ENCODE measurements at places on chromosomes 11 and 22. TPM values are rescaled to one million over a fixed set of nuclear protein-coding genes. Genes with fewer than 3 reads are reported as not detected.

DNA sequence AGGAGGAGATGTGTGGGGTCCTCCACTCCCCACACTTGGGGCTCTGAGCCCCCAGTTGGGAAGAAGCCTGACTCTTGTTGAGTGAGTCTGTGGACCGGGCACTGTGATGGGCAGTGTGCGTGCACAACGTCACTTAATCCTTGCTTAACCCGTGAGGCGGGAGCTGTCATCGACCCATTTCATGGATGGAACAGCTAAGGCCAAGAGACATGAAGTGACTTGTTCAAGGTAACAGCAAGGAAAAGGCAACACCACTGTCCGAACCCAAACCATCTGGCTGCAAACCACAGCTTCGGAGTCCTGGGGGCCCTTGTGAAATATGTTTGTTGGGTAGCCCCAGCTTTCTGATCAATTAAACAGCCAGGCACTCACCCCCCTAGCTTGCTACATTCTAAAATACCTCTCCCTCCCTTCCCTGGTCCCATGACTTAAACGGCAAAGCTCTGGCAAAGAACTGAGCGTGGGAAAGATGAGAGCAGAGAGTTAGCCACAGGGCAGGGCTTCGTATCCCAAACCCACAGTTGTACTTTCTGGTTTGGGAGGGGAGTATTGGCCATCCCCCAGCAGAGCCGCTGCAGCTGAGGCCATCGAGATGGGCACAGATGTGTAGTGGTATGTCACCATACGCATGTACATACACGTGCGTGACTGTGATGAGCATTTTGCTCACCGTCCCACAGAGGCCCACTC, 26.3 kb downstream of the FADS2 start:
- H3K4me1 ChIP-seq = peaks cover 5% of the 10 kb centered on the region
- no peak overlapping the region for H3K27ac ChIP-seq
- no peak for DNase-seq
- H3K27me3 ChIP-seq = no peaks in the 10 kb centered on the region
- H3K4me3 ChIP-seq = no peak overlapping the region

Gene RIN1
- polyA plus RNA-seq = 0.38 TPM

DNA sequence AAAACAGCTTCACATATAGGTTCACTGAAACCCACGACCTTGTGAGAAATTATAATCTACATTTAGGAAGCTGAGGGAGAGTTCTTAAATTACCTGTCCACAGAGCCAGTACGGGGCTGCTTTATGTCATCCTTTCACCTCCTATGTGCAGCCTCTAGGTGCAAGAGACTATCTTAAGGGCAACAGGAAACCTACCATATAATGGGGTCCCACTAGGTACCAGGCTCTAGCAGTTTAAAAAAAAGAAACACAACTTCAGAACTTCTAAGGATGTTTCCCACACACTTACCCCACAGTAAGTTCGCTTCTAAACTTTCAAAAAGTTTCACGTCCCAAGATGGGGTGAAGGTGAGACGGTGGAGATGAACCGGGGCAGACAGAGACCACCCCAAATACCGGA, 573 bp downstream of the STK33 start:
- H3K4me1 ChIP-seq = peaks cover 3% of the 10 kb centered on the region
- H3K4me3 ChIP-seq = peak overlapping the region; percentile 92
- H3K27me3 ChIP-seq = no peaks in the 10 kb centered on the region
- DNase-seq = no peak
- no peaks in the 10 kb centered on the region for H3K36me3 ChIP-seq

DNA sequence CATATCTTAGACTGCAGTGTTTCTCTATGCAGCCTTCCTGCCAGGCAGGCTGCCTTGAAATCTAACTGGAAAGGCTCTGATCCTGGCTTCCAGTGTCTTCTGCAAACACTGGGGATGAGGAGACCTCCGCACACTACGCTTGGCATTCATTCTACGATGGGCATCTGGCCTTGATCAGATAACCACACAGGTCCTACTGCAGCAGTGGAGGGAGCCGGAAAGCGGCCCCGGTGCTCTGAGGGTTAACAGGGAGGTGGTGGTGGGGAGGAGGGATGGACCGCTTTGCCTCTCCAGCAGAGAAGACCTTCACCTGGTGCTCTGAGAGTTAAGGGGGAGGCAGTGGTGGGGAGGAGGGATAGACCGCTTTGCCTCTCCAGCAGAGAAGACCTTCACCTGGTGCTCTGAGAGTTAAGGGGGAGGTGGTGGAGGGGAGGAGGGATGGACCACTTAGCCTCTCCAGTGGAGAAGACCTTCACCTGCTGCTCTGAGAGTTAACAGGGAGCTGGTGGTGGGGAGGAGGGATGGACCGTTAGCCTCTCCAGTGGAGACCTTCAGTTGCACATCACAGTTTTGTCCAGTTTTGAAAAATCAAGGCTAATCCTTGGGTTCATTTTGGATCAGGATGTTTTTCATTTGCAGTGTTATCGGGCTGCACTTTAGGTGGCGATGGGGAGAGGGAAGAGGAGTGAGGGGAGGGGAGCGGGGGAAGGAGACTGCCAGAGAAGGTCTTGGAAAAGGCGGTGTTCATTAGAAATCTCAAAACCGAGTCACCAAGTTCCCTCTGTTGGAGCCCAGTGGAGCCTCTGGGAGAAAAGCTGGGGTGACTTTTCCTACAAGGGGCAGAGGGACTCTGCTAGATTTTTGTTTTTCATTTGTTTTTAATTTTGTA, 5.6 kb downstream of the GAL start:
- no peaks in the 10 kb centered on the region for H3K4me1 ChIP-seq
- no peak overlapping the region for H3K4me3 ChIP-seq
- no peaks in the 10 kb centered on the region for H3K36me3 ChIP-seq
- peaks cover 8% of the 10 kb centered on the region for H3K27me3 ChIP-seq
- DNase-seq = no peak

Gene NRXN2
- polyA plus RNA-seq = 0.24 TPM

DNA sequence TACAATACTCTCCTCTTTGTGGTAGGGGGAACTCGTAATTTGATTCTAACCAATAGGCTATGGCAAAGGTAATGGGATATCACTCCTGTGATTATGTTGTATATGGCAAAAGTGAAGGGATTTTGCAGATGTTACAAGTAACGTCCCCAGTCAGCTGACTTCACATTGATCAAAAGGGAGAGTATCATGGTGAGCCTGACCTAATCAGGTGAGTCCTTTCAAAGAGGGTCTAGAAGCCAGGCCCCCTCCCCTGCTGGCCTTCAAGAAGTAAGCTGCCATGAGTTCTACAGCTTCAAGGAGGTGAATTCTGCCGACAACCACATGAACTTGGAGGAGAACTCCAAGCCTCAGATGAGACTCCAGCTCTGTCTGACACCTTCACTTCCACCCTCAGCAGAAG, 20.0 kb downstream of the TBRG1 start:
- no peaks in the 10 kb centered on the region for H3K4me1 ChIP-seq
- H3K27ac ChIP-seq = no peak overlapping the region
- no peaks in the 10 kb centered on the region for H3K27me3 ChIP-seq
- H3K4me3 ChIP-seq = no peak overlapping the region

- H3K4me1 ChIP-seq = no peaks in the 10 kb centered on the region
- no peaks in the 10 kb centered on the region for H3K27me3 ChIP-seq
- DNase-seq = no peak
These were observed at the start of gene OR51S1 for GRCh38 chr11:4848908-4849532. TSS of gene OR51S1 (minus strand) at chr11:4849208. CDS start at chr11:4849208, 0 bp downstream.

- H3K4me1 ChIP-seq = no peaks in the 10 kb centered on the region
- H3K4me3 ChIP-seq = no peak overlapping the region
- no peaks in the 10 kb centered on the region for H3K27me3 ChIP-seq
- H3K27ac ChIP-seq = no peak overlapping the region
These were observed 28.5 kb downstream of the DCDC1 start for GRCh38 chr11:31340903-31341572.

GRCh38 chr11:12432507-12432906, 55.1 kb downstream of the PARVA start:
- H3K27ac ChIP-seq = no peak overlapping the region
- no peaks in the 10 kb centered on the region for H3K27me3 ChIP-seq
- DNase-seq = no peak
- H3K4me1 ChIP-seq = no peaks in the 10 kb centered on the region
- no peak overlapping the region for H3K4me3 ChIP-seq
- no peaks in the 10 kb centered on the region for H3K36me3 ChIP-seq

GRCh38 chr22:48819232-48819631, 1008.4 kb downstream of the BRD1 start:
- no peaks in the 10 kb centered on the region for H3K27me3 ChIP-seq
- H3K36me3 ChIP-seq = no peaks in the 10 kb centered on the region
- H3K4me3 ChIP-seq = no peak overlapping the region
- H3K27ac ChIP-seq = no peak overlapping the region

- no peak for DNase-seq
- H3K4me3 ChIP-seq = peak overlapping the region; percentile 21
- peaks cover 97% of the 10 kb centered on the region for H3K4me1 ChIP-seq
These were observed 8.5 kb upstream of the CDC42BPG start for GRCh38 chr11:64852804-64853509.

DNA sequence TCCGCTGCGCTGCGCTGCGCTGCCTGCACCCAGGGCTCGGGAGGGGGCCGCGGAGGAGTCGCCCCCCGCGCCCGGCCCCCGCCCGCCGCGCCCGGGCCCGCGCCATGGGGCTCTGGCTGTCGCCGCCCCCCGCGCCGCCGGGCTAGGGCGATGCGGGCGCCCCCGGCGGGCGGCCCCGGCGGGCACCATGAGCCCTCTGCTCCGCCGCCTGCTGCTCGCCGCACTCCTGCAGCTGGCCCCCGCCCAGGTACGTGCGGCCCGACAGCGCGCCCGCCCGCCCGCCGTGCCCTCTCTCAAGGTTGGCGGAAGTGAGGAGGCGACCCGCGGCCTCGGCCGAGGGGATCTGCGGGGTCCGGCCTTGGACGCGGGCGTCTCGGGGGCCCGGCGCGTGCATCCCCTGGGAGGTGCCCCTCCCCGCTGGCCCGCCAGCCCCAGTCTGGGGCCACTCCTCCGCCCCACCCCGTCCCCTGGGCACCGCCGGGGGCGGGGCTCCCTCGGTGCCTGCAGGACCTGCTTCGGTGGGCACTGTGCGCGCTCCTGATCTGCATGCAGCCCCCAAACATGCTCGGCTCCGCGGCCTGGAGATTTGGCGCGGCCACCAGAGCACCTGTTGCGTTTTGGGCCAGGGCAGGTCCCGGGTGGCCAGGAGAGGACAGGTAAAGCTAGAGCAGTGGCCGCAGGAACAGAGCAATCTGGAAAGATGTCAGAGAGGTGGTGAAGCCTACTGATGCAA, 429 bp downstream of the VEGFB start:
- no peaks in the 10 kb centered on the region for H3K36me3 ChIP-seq
- H3K27ac ChIP-seq = 0 out of 2 replicates have a peak overlapping the region, but pooled peaks have one; percentile 33
- H3K27me3 ChIP-seq = no peaks in the 10 kb centered on the region

DNA sequence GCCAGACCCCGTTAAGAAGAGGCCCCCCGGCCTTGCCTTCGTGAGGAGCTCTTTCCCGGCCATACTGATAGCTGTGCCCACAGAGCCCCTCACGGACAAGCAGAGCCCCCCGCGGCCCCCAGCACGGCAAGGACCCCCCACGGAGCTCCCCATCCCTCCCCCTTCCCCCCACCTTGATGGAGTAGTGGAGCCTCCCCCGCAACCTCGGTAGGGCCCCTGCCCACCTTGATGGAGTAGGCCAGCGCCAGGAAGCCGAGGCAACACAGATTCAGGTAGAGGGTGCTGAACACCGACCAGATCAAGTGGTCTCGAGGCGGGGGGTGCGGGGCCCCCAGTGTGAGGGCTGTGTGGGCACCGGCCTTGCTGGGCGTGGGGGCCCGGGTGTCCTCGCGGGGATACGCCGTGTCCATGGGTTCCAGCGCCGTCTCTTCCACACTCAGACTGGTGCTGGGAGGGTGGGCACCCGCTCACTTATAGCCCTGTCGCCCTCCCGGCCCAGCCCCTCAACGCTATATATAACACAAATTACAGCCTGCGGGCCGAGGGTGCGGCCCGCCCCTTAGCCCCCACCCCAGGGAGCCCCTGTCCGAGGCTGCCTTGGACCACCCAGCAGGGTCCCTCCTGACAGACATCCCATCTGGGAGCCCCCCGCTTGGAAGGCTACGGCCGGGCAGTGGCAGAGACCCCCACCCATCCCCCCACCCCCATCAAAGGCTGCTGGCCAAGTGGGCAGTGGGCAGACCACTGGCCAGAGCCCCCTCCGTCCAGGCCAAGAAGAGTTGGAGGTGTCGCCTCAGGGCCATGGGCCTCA, at the start of gene IFITM5:
TSS of gene IFITM5 (minus strand) at position 446 of the 811 bp plus-strand sequence. CDS start at position 410, 36 bp downstream.
- no peak for DNase-seq
- H3K27ac ChIP-seq = no peak within 1 kb of the TSS
- H3K27me3 ChIP-seq = no peaks in the 10 kb centered on the region

Gene NCR3LG1
- not detected for polyA plus RNA-seq

DNA sequence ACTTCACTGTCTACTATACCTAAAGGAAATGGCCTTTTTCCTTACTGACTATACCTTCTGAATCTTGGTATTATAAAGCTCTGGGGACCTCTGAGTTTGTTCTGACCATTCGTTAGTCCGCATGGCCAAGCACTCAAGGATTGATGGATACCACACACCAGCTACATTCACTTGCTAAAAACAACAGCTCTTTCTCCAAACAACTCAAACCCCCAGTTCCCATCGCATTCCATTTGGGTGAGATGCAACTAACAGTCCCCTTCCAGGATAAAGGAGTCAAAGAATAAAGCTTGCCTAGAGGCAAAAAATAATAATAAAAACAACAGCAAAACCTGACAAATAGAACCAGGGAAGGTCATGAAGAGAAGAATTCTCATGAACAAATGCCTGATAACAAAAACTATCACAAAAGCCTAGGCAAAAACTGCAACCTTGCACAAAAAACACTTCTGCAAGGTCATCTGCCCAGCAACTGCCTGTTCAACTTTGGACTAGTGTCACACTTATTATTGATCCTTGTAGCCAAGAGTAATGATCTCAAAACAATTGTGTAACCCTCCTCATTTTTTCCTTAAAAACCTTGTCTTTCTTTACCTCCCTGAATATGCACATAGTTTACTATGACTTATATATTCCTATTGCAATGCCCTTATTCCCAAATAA, 139.0 kb upstream of the GUCY1A2 start:
- H3K4me1 ChIP-seq = no peaks in the 10 kb centered on the region
- no peaks in the 10 kb centered on the region for H3K36me3 ChIP-seq

Measured in GM12878 (cell line).